ENCODE measurements at places on chromosomes 11 and 22.

DNA sequence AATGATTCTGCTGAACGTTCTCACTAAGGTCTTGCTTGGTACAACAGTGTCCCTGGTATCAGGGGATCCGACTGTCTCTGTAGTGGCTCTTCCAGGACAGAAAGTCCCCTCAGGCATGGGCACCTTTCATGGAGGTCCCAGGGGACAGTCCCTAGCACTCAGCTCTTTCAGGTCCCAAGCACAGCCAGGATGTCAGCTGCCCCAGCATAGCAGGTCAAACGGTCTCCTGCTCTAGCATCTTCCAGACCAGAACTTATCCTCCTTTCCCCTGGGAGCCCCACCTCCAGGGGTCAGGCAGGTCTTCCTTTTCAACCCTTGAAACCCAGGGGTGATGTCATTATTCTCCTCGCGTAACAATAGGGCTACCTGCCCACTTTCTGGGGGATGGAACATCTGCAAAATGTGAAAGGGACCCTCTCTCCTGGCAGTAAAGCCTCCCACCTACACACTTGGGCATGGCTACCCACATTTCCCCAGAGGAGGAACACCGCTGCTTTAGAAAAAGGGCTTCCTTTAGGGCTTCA, 24.7 kb upstream of the CRYBB3 start:
- DNase-seq, result no peak

- peak; percentile 66 for DNase-seq
These were observed at the start of gene ZBTB16 for GRCh38 chr11:114059278-114059983. ZBTB16 (plus strand) TSS chr11:114059711; CDS start chr11:114063301, 3,590 bp downstream.

DNA sequence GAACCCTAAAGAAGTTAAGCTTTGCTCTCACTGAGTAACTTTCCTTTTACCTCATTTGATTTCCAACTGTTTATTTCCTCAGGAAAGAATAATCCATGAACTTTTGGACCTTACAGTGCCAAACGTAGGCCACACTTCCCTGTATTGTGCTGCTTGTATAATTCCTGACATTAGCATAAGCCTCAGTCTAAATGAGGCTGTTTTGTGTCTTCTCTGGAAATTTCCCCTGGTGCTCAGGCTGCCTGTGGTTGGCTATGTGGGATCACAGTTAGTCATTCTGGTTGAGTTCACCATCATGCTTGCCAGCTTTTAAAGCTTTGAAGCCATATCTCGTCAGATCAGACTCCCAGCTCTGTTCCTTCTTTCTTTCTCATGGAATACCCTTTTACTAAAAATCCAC, 107.0 kb downstream of the FAM76B start:
- no peak for DNase-seq

GRCh38 chr22:26851125-26851524, 193.7 kb downstream of the MIAT start:
- no peak for DNase-seq

GRCh38 chr11:117914991-117915618, 14.1 kb downstream of the TMPRSS13 start:
- no peak for DNase-seq
